ENCODE measurements at places on chromosomes 5 and 9.
A peak's percentile ranks its signal among the peaks of the same experiment; 100 is the strongest.

GRCh38 chr9:122377241-122378164 is 6.7 kb downstream of the PTGS1 start:
- DNase-seq = no peak

GRCh38 chr5:10254686-10255085 is 4.6 kb downstream of the CCT5 start:
- DNase-seq = no peak

DNA sequence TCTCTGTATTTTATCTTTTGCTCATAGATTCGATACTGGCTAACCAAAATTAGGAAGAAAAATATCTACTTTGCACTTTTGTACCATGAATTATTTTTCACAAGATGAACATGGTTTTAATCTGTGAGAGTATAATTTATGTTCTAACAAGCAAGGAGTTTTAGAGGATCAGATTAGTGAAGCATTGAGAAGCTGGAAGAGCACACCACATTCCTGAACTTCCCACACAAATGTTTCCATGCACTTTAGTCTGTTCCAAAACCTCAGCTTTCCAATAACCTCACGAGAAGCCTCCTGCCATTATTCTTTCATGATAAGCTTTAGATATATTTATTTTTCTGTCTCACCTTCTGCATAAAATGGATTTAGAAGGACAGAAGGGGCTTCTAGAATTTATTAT is 98.7 kb upstream of the MPDZ start:
- peak; percentile 43 for DNase-seq

- DNase-seq = no peak
Observed at GRCh38 chr5:23158179-23158578, 305.0 kb upstream of the CDH12 start.

DNA sequence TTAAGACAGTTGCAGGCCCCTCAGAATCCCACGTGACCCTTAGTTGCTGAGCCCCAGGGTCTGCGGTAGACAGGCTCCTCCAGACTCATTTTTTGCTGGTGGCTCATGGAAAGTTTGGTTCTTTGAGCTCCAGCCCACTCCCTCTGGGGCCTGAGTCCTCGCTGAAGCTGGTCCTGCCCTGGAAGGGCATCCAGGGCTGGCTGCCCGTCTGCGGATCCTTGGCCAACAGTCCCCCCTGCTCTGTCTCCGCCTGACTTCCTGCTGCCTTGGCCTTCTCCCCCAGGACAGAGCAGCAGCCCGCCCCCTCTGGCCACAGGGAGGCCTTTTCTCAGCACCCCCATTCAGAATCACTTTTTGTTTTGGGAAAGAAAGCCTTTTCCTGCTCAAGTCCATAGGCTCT is 24.4 kb downstream of the SLC6A7 start:
- DNase-seq = no peak

- no peak for DNase-seq
Observed at GRCh38 chr9:134616341-134616740, 25.3 kb upstream of the COL5A1 start.

GRCh38 chr5:76476474-76477038 is 73.5 kb downstream of the IQGAP2 start:
- DNase-seq = no peak

DNA sequence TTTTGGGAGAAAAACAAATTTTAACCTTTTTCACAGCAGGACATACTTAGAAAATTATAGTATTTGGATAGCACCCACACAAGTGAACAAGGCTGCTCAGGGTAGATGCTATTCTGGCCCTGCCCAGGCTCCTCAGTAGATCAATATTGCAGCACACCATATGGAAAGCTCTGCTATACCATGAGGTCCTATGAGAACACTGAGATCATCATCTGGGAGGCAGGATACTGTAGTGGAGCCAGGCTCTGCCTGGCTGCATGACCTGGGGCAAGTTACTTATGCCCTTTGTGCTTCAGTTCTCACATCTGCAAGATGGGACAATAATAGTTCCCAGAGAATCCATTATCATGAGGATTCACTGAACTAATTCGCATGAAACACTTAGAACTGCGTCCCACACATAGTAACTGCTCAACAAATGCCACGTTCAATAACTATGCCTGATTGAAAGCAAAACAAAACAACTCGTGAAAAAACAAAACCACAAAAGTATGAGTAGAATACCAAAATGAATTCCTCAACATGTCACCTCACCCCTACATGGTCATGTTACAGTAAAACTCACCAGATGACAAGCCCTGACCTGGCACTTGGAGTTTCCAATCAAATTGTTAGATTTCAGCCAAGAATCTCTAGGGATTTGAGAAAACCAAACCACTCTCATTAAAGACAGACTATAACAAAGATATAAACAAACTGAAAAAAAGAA is 31.9 kb downstream of the ARSB start:
- DNase-seq = no peak

GRCh38 chr5:63555874-63556273 is 406.4 kb downstream of the HTR1A start:
- no peak for DNase-seq

GRCh38 chr5:53023969-53024368 is 34.8 kb downstream of the ITGA2 start:
- peak; percentile 86 for DNase-seq

DNA sequence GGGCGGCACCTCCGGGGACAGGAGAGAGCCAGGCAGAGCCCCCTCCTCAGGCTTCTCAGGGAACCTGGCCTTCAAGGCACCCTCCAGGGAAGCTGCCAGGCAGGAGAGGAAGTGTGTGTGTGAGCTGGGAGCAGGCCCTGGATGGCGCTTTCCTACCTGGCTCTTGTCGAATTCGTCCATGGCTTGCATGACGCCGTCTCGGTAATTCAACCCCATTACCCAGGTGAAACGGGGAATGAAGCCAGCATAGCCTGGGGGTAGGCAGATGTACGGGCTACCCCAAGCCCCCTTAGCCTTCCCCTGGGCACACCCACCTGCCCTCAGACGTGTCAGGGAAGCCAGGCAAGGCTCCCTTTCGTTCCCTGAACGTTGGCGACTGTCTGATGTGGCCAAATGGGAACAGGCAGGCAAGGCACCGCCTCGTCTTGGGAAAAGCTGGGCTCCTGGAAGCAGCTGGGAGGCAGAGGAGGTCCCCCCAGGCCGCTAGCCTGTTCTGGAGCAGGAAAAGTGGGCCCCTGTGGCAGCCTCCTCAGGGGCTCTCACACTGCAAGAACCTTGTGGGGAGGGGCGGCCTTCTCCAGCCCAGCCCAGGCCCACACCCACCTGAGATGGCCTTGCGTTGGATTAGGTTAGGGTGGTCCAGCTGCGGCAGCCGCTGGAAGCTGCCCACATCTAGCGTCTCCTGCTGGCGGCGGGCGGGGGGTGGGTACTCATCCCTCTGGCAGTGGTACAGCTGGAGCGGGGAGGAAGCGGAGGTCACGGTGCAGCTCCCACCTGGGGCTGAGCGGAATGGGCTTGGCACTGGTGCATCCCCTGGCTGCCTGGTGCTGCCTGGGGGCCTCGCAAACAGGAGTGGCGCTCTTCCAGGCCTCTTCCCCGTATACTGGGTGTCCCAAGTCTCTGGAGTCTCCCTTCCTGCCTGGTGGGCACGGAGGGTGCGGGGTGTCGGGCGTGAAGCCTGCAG is 3.7 kb downstream of the TUBB4B start:
- no peak for DNase-seq

DNA sequence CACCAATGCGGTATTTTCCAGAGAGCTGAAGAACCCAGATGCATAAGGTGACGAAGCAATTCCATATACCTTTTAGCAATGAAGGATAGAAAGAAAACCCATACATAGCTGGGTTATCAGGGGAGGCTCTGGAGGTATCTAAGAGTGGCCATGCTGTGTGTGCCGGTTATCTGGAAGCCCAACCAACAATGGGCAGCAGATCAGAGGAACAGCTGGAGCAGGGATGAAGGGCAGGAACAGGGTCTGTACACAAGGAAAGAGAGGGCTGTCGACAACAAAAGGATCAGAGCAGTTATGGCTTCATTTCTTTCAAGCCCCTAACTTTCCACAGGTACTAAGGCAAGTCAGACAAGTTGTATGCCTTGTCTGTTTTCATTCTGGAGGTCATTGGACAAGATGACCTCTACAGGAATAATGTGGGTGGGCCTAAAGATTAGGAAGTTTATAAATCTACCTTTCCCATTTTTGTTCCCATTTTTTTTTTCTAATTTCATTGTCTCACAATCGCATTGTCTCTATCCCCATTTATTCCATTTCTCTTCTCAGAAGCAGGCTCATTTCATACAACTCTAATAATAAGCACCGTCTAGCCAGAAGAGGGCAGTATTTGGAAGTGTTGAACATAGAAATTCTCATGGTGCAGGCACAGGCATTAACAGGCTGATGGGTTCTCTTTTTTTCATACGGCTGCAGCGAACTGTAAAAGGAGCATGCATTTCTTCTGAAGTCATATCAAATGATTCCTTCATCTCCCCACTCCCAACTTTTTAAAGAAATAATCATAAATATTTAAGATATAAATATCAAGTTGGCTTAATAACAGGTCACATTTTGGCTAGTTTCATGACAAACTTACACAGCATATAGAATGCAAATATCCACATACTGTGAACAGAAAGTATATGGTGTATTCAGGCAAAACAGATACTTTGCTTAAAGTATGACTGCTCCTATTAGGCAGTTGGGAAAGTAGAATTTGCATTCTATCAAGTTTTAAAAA is 63.5 kb downstream of the ZNF474 start:
- peak; percentile 81 for DNase-seq

DNA sequence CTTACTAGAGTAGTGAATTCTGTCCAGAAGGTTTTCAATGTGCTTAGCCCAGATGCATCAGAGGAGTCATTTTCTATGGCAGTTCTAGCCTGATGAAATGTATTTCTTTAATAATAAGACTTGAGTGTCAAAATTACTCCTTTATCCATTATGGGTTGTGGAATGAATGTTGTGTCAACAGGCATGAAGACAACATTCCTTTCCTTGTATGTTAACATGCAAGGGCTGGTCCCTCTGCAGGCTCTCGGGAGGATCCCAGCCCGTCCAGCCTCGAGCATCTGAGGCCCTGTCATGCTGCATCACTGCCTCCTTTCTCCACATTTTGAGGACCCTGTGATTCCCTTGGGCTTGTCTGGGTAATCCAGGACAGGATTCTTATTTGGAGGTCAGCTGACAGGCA is 42.9 kb upstream of the FAM120AOS start:
- DNase-seq = no peak

GRCh38 chr9:86263876-86264275 is 4.4 kb upstream of the C9orf153 start:
- DNase-seq = no peak

GRCh38 chr5:60437308-60437707 is 262.7 kb downstream of the DEPDC1B start:
- DNase-seq = no peak

DNA sequence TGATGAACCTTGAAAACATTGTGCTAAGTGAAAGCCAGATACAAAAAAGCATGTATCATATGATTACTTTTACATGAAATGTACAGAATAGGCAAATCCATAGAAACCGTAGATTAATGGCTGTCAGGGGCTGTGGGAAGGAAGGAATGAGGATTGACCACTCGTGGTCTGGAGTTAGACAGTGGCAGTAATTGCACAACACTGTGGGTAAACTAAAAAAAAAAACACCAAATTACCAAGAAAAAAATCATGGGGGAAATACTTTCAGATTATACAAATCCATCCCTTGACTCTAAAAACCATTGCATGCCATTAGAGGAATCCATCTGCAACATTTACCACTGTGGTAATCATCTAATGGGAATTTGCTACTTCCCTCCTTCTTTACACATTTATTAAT is 140.0 kb downstream of the SIL1 start:
- peak; percentile 51 for DNase-seq

GRCh38 chr5:88833371-88834130 is 49.4 kb downstream of the MEF2C start:
- peak; percentile 89 for DNase-seq

- no peak for DNase-seq
Observed at GRCh38 chr5:30113542-30113941, 1079.9 kb upstream of the CDH6 start.

- DNase-seq = peak; percentile 73
Observed at GRCh38 chr5:17228821-17229291, 11.4 kb downstream of the BASP1 start.

- no peak for DNase-seq
Observed at GRCh38 chr9:98806394-98807035, 955 bp upstream of the GALNT12 start.

Measured in fibroblast of pulmonary artery (primary cell).